ENCODE measurements at places on chromosomes 7 and 10.

DNA sequence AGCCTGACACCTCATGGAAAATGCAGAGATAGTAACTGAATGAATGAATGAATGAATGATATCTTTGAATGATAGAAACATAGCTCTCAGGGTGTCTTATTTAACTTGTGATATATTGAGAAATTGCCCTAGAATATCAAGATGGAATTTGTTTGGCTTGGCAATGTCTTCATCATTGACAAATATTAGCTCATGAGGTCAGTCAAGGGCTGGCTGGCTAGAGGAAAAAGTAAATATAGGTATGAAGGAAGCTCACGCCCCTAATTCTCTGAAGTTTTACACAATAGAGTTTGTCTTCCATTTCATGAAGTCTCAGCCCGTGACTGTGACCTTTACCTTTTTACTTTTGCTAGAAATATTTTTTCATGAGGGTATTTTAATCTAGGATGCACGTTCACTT, 305.2 kb downstream of the ADARB2 start:
- no peak for DNase-seq

- DNase-seq = no peak
Observed at GRCh38 chr10:27366769-27367168, 126.2 kb upstream of the ACBD5 start.

DNA sequence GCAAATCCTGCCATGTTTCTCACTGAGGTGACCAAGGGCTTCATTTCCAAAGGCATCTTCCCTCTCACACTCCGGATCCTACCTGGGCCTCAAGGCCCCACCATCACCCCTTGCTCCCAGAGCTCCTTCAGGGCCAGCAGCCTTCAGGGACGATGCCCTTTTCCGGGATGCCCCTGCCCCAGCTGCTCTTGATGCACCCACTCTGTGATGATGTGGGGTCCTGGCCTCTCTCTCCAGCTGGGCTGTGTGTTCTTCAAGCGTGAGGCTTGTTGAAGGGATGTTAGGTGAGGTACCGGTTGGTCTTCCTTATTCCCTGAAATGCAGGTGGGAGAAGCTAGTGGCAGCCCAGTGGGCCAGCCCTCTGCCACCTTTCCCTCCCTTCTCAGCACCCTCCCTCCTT, 18.4 kb upstream of the SLC18A2 start:
- DNase-seq = no peak

- no peak for DNase-seq
Observed at GRCh38 chr7:43790006-43790405, 31.5 kb downstream of the BLVRA start.

DNA sequence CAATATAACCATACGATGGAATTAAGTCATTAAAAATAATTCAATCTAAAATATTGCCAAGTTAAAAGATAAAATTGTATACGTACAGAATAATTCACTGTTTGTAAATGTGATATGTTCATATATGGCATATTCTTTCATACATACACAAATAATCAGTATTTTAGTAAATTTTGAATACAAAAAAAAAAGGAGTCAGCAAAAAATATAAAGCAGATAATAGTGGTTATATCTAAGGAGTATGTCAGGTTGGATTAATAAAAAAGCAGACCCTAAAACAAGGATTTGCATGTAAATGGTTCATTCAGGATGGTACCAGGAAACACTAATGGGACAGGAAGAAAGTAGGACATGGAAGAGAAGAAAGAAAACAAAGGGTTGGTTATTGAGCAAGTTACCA, 59.5 kb downstream of the XPNPEP1 start:
- DNase-seq = no peak

DNA sequence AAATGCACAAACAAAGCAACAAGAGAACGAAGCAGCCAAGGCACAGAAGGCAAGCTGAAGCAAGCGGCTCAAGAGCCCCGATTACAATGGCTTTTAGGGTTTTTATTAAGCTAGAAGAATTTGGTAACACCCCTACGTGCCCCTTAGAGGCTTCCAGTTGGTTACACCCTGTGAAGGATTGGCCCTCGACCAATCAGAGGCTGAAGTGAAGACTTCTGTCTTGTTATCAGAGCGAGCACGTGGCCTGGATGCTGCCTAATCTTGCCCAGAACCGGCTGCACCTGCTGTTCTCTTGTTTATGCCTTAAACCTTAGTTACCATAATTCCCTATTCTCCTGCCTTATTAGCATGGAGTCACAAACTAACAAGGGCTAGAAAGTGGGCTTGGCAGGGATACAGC, 21.4 kb downstream of the KCNK18 start:
- no peak for DNase-seq

DNA sequence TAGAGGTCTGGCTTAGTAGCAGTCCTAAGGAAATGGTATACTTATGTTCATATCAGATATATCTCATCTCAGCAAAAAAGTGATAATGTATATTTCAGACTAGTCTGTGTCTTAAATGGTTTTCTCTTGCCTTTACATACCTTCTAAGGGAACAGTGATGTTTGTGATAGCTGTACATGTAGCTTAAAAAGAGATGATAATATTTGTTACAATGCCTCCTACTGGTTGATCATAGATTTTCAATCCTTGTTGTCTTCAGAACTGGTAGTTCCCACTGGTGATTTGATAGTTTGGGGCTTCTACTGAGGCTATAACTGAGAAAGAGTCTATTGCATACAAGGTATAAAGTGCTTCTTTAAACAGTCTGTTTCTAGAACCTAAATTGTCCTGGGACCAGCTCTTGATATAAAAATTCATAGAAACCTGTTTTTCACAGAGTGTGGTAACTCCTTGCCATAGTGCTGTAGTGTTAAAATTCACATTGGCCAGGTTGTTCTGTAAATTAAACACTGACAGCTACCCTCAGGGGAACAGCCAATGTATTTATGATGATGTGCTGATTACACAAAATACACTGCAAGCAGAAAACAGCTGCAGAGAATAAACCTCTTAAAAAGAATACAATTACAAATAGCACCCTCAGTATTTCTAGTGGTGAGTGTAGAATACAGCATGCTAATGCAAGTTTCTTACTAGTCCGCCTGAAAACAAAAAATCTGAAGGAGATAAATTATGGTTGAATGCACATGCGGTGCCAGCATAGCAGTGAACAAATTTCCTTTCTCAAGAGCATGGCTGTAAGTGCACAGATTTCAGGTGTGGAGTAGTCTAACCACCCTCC, 90.3 kb downstream of the BTRC start:
- no peak for DNase-seq

GRCh38 chr7:111098926-111099250, 8.0 kb downstream of the LRRN3 start:
- DNase-seq = no peak

DNA sequence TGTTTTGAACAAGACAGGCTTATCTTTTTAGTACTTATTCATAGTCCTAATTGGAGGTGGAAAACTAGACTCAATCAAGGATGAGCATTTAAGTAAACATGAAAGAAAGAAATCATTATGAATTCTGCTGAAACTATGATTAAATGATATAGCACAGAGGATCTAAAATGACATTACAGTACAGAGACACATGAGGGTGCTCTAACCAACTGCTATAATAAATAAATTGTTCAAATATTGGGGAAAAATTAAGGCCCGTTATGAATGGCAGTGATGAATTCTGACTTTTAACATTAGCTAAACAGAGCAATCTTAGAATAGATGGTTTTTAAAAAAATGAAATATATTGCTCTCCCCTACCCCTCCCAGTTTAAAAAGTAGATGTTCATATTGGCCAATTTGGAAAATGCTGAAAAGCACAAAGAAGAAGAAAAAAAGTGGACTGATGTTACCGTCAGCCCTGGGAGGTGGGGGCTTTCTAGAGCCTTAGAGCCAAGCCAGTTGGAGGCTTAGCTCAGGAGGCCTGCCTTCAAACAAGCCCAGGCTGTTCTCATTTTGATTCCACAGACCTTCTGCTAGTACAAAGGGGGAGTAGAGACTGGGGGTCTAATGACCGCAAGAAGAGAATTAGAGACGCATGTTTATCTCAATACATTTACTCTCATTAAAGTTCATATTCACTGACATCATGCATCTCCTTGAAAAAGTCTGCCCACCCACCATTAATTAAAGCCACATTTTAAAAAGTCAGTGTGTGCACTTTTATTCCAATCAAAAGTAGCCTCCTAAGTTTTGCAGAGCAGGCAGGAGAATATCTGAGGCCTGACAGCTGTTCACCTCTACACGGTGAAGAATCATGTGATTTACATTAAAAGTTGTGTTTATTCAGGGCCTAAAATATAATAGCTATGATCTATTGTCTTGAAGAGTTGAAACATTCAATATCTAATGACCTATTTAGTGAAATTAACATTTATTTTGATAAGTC, 10.0 kb downstream of the WNT2 start:
- DNase-seq = no peak

- no peak for DNase-seq
Observed at GRCh38 chr10:21314111-21314626, 211.3 kb downstream of the SKIDA1 start.

DNA sequence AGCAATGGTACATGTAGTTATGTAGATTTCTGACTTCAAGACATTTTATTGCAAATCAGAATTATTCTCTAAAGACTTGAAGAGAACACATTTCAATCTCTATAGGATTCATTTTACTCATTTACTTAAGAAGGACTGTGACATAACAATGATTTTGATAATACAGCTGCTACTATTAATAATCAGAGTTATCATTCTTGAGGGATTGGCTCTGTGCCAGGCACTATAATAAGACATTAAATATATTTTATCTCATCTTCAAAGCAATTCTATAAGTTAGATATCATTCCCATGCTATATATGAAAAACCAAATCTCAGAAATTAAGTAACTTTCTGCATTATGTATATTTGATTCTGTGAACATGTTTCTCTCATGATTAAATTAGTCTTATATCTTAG, 103.7 kb upstream of the CALCR start:
- no peak for DNase-seq

DNA sequence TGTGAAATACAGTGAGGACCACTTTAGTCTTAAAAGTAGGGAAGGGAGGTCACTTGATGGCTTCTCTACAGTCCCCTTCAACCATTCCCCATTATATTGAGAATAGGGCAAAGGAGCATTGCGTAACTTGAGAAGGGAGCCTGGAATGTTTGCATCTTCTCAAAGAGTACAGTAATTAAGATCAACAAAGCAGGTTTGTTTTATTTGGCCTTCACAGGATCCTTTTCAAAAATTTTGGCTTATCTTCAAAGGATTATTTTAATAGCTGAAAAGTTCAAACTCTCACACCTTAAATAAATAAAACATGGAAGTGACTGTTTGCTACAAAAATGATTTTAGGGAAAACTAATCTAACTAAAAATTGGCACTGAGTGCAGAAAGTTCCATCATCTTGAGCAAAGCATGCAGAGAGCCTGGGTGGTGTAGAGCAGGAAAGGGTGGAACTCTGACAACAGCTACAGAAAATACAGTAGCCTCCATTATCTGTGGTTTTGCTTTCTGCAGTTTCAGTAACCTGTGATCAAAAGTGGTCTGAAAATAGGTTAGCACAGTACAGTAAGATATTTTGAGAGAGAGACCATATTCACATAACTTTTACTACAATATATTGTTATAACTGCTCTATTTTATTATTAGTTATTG, 214.0 kb downstream of the MDFIC start:
- DNase-seq = no peak

- DNase-seq = no peak
Observed at GRCh38 chr7:155762036-155762435, 50.2 kb downstream of the SHH start.

DNA sequence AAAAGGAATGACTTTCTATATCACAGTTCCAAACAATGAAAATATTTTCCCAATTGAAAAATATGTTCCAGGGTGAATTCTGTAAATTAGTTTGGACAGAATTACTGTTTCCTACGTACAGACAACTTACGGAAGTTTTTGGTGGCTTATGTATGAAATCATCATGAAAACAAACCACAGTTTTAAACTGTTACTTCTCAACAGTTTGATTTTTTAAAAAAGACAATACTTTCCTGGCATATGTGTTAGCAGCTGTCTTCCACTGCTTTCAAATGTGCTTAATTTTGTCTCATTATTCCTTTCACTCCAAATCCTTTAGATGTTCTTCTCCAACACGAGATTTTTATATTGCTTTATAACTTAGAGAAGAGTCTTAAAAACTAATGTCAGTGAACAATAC, 56.2 kb downstream of the SEMA3A start:
- no peak for DNase-seq

- DNase-seq = no peak
Observed at GRCh38 chr10:12006671-12007070, 35.9 kb downstream of the UPF2 start.

DNA sequence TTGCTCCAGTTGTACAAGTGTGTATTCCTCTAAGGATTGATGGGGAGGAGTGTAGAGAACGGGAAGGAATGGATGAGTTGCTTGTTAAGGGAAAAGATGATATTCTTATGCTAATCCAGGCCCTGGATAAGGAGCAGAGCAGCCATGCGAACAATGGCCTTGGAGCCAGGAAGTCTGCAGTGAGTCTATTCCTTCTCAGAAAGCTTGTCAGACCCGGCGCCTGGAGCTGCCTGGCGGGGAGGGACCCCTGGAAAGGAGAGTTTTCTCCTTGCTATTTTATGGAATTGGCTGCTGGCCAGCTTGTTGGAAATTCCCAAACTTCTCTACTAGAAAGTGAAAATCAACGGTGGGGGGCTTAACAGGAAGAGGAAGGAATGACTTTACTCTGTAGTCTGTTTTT, 89.1 kb downstream of the MMRN2 start:
- no peak for DNase-seq

- no peak for DNase-seq
Observed at GRCh38 chr7:106583100-106583499, 77.9 kb downstream of the CCDC71L start.

GRCh38 chr10:122490268-122490667, 28.9 kb downstream of the HTRA1 start:
- DNase-seq = no peak

DNA sequence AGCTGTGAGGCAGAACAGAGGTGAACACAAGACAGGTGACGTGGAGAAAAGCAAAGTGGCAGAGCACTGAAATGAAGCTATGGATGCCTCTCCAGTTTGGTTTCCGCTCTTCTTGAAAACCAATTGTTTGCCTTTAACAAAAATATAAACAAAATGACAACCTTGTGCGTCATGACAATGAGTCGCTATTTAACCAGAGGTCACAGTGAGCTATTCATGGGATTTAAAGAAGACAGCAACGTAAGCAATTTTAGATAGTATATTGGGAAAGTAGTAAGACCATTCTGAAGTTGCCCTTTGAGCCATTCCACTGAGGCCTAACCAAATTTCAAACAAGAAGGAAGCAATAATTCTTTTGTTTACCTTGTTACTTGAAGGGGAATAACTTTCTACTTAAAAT, 15.2 kb upstream of the LRRTM3 start:
- no peak for DNase-seq

DNA sequence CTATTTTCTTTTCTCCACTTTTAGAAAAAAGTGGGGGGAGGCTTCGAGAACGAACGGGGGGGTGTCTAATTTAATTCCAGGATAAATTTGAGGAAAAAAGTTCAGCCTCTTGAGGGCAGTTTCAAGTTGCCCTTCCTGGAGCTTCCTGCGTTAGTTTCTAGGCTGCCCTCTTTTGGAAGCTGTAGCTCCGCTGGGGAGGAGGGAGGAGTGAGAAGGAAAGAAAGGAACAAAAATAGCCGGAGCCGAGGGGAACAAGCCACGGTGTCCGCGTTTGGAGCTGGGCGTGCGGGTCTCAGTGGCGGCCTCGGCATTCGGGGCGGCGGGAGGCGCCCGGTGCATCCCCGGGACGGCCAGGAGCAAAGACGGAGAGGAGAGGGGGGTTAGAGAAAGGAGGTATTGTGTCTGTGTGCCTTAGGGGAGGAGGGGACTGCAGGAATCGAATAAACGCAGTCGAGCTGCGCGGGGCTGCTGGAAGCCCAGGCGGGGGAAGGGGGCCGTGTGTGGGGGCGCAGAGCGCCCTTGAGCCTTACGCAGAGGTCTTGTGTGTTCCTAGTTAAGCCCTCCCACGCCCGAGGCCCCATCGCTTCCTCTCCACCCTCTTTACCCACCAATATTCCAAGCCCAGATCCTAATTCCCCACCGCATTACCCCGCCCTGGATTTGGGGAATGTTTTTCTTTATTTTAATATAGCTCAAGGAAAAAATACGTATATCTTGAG, 2.0 kb upstream of the TNRC18 start:
- peak; percentile 13 for DNase-seq
